Astrocyte (in vitro differentiated cells and primary cell): ENCODE measurements at places on chromosomes 3 and 15. TPM values are rescaled to one million over a fixed set of nuclear protein-coding genes. Genes with fewer than 3 reads are reported as not detected.

Gene GOLGA6L7
- total RNA-seq: not detected in 2 replicates

Gene TUSC7
- total RNA-seq: not detected in 2 replicates

GRCh38 chr3:140020541-140020940 lies 85.6 kb downstream of the CLSTN2 start:
- no peaks in the 10 kb centered on the region for H3K27me3 ChIP-seq
- no peak overlapping the region for H3K27ac ChIP-seq
- DNase-seq: no peak
- H3K4me1 ChIP-seq: no peaks in the 10 kb centered on the region
- no peak overlapping the region for H3K4me3 ChIP-seq
- no peaks in the 10 kb centered on the region for H3K36me3 ChIP-seq

DNA sequence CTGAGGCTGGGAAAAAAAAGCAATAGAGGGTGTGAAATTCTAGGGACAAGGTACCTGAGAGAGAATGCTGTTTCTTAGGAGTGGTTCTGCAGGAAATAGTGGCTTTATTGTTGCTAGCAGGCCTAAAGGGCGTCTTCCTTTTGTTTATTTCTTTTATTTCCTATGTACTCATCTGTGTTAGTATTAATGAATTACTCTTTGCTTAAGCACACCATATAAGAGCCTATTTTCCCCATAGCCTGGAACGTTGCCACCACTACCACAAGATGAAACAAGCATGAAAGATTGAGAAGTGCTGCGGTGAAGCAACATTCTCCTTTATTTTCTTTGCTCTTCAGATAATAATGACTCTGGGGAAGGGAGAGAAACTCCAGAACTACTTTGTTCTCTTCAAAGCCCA lies 21.3 kb upstream of the GOLIM4 start:
- no peak overlapping the region for H3K27ac ChIP-seq
- peaks cover 4% of the 10 kb centered on the region for H3K4me1 ChIP-seq
- DNase-seq: peak; percentile 75
- H3K27me3 ChIP-seq: no peaks in the 10 kb centered on the region

DNA sequence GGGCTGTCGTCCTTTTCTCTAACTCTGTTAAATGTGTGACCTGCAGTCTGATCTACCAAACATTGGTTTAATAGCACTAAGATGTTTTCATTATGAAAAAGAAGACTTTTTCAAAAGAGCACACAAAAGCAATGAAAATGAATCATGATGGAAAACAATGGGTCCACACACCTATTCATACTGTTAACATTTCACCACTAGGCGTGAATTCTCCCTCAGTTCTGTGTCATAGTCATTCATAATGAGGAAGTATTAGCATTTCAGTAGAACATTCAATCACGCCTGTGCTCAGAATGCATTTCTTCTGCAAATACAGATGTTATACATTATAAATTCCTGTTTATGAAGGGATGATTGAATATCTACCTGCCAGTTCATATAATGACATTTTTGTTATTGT lies 35.9 kb downstream of the EIF4E3 start:
- no peak overlapping the region for H3K4me3 ChIP-seq
- DNase-seq: no peak
- no peaks in the 10 kb centered on the region for H3K27me3 ChIP-seq
- H3K27ac ChIP-seq: no peak overlapping the region
- H3K36me3 ChIP-seq: no peaks in the 10 kb centered on the region

DNA sequence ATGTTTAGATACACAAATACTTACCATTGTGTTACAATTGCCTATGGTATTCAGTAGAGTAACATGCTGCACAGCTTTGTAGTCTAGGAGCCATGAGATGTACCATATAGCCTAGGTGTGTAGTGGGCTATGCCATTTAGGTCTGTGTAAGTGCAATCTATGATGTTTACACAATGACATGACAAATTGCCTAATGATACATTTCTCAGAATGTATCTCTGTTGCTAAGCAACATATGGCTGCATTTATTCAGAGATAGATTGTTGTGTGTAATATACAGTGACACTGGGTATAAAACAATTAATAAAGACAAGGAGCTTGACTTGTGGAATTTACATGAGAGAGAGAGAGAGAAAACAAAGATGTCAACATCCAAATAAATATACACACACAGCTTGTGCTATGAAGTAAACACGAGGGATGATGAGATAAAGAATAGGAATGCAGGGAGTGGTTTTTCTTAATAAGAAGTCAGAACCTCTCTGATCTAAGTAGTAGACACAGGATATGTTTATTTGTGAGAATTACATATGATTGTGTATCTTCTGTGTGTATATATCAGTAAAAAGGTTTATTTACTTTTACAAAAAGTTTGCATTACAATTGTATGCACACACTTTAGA lies 110.0 kb downstream of the KCNAB1 start:
- no peak overlapping the region for H3K4me3 ChIP-seq
- H3K4me1 ChIP-seq: no peaks in the 10 kb centered on the region
- no peaks in the 10 kb centered on the region for H3K36me3 ChIP-seq
- no peak for DNase-seq
- H3K27ac ChIP-seq: no peak overlapping the region

GRCh38 chr3:194816748-194817591 lies 131.3 kb downstream of the FAM43A start:
- no peak overlapping the region for H3K4me3 ChIP-seq
- H3K27me3 ChIP-seq: peaks cover 24% of the 10 kb centered on the region
- DNase-seq: no peak
- H3K36me3 ChIP-seq: no peaks in the 10 kb centered on the region
- H3K27ac ChIP-seq: no peak overlapping the region

- H3K27ac ChIP-seq: peak overlapping the region; percentile 21
- H3K27me3 ChIP-seq: no peaks in the 10 kb centered on the region
- H3K4me3 ChIP-seq: no peak overlapping the region
- H3K4me1 ChIP-seq: peaks cover 12% of the 10 kb centered on the region
- no peaks in the 10 kb centered on the region for H3K36me3 ChIP-seq
These were observed 93.7 kb upstream of the BOC start for GRCh38 chr3:113117511-113118234.

- H3K4me3 ChIP-seq: no peak overlapping the region
- peaks cover 4% of the 10 kb centered on the region for H3K27me3 ChIP-seq
- H3K36me3 ChIP-seq: no peaks in the 10 kb centered on the region
- no peaks in the 10 kb centered on the region for H3K4me1 ChIP-seq
These were observed 8.4 kb downstream of the ACSBG1 start for GRCh38 chr15:78225783-78226541.

DNA sequence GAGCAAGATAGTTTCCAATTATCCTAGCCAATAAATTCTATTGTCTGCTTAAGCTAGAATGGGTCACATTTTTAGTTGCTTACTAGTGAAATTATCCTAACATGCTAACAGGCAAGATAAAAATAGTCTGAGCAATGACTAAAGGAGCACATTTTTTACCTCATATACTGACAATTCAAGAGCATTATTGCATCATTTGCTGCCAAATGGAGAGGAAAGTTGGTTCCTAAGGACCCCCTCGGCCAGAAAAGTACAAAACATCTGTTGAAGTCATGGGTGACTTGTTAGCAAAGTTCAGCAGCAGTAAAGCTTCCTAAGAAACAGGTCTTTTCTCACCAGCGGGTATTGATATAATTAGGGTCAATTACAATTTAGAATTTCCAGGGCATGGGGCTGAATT lies 1001.0 kb downstream of the FHIT start:
- no peaks in the 10 kb centered on the region for H3K36me3 ChIP-seq
- no peak overlapping the region for H3K4me3 ChIP-seq
- H3K27ac ChIP-seq: no peak overlapping the region
- H3K4me1 ChIP-seq: no peaks in the 10 kb centered on the region

DNA sequence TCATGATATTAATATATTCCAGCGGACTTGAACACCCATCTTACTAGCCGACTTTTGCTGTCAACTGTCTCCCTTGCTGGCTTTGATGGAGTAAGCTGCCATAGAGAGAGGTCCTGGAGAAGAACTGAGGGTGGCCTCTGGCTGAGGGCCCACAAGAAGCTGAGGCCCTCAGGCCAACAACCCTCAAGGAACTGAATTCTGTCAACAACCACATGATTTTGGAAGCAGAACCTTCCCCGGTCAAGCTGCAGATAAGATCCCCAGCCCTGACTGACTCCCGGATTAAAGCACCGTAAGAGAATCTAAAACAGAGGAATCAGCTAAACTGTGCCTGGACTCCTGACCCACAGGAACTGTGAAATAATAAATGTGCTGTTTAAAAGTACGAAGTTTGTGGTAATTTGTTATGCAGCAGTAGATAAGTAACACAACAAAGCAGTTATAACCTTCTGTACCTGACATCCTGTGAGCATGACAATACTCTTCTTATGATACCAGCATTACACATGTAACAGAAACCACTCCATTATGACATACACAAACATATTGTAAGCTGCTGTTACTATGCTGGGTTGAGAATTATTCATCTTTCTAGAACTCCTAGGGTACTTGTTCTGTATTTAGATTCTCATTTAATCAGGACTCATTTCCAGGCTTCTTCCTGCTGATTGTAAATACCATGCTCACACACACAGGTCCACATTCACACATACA lies 66.2 kb downstream of the HES1 start:
- H3K27ac ChIP-seq: no peak overlapping the region
- H3K4me3 ChIP-seq: no peak overlapping the region
- H3K4me1 ChIP-seq: no peaks in the 10 kb centered on the region
- peaks cover 40% of the 10 kb centered on the region for H3K27me3 ChIP-seq
- H3K36me3 ChIP-seq: no peaks in the 10 kb centered on the region

DNA sequence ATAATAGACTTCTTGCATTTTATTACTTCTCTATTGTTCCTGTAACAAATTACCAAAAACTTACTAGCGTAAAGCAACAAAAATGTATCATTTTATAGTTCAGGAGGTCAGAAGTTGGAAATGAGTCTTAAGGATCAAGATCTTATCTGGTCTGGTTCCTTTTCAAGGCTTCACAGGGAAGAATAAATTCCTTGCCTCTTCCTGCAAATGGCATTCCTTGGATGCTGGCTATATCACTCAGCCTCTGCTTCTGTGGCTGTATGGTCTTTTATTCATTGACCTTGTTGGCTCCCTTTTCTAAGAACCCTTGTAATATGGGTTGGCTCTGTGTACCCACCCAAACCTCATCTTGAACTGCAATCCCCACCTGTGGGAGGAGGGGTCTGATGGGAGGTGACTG lies 478.4 kb upstream of the THBS1 start:
- H3K27ac ChIP-seq: no peak overlapping the region
- H3K4me1 ChIP-seq: peaks cover 4% of the 10 kb centered on the region

DNA sequence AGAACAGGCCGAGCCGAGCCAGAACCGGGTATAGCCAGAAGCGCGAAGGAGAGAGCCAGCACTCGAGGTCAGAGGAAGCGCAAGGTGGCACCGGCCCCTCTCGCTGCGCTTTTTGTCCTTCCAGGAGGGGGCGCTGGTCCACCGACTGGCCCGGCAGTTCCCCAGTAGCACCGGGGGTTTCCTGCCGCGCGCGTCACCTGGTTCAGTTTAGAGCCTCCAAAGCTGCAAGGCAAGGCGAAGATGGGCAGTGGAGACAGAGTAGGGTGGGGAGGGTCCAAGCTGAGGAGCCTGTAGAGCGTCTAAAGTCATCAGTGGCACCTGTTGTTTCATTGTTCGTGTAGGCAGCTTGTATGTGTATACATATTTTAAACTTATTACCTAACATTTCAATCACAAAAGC lies 7.6 kb upstream of the NR2E3 start:
- H3K4me1 ChIP-seq: peaks cover 22% of the 10 kb centered on the region
- H3K27me3 ChIP-seq: no peaks in the 10 kb centered on the region
- H3K4me3 ChIP-seq: no peak overlapping the region
- no peaks in the 10 kb centered on the region for H3K36me3 ChIP-seq

- DNase-seq: no peak
- H3K27ac ChIP-seq: no peak overlapping the region
- no peak overlapping the region for H3K4me3 ChIP-seq
- no peaks in the 10 kb centered on the region for H3K36me3 ChIP-seq
- H3K4me1 ChIP-seq: no peaks in the 10 kb centered on the region
These were observed 25.2 kb downstream of the TRIM71 start for GRCh38 chr3:32842987-32843386.

- no peak for DNase-seq
- H3K4me3 ChIP-seq: no peak overlapping the region
- no peaks in the 10 kb centered on the region for H3K27me3 ChIP-seq
- H3K4me1 ChIP-seq: peaks cover 24% of the 10 kb centered on the region
- peak overlapping the region; percentile 88 for H3K27ac ChIP-seq
These were observed 73.1 kb upstream of the LRTM1 start for GRCh38 chr3:55000953-55001352.

DNA sequence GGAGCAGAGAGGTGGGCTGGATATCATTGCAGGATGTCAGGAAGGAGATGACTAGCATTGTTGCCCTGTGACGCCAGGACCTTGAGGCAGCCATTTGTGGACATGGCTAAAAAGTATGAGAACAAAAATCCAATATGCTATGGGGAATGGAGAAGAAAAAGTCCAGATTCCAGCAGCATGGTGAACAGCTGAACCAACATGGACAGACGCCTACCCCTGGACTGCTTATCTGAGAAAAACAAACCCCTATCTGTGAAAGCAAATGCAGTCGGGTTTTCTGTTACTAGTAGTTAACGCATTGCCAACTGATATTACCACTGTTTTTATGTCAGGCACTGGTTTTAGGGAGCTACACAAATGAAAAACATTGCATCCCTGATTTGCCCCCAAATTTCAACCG lies 251.2 kb upstream of the RORA start:
- no peak overlapping the region for H3K4me3 ChIP-seq
- no peak for DNase-seq
- peaks cover 5% of the 10 kb centered on the region for H3K4me1 ChIP-seq
- no peaks in the 10 kb centered on the region for H3K27me3 ChIP-seq
- H3K36me3 ChIP-seq: no peaks in the 10 kb centered on the region

DNA sequence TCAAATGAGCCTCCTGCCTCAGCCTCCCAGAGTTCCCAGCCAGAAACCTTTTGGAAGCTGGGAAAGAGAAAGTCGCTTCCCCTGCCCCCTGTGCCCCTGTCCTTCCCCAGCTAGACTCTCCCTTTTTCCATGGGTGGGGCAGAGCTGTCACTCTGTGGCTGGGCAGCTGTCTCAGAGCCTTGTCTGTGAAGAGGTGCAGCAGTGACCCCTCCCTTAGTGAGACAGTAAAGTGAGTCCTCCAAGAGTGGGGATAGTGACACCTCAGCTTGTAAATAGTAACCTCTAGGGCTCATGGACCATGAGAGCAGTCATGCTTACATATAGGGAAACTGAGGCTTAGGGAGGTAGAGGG lies 76.3 kb downstream of the SMAD6 start:
- no peak overlapping the region for H3K4me3 ChIP-seq
- H3K27me3 ChIP-seq: no peaks in the 10 kb centered on the region
- no peak for DNase-seq
- H3K27ac ChIP-seq: no peak overlapping the region
- H3K4me1 ChIP-seq: peaks cover 55% of the 10 kb centered on the region
